ENCODE measurements at places on chromosomes 1 and 21.

- no peak for DNase-seq
Observed at GRCh38 chr1:232456714-232457113, 173.2 kb downstream of the SIPA1L2 start.

DNA sequence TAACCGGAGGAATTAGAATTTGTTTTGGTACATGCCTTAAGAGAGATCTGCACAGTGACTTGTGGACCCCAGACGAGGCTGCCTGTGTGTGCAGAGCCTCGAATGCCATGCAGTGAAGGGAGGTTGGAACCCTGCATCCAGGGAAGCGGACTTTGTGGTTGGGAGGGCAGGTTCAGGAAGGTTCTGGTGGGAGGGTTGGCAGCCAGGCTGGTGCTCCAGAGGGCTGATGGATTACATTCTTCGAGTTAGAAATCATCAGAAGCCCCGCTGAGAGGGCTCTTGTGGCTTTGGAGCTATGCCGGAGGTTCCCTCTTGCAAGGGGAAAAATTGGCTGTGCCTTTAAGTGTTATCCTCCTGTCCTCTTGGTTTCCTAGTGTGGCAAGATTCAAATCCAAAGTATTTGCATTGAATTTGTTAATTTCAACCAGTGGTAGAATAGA, 21.1 kb downstream of the ROR1 start:
- no peak for DNase-seq

DNA sequence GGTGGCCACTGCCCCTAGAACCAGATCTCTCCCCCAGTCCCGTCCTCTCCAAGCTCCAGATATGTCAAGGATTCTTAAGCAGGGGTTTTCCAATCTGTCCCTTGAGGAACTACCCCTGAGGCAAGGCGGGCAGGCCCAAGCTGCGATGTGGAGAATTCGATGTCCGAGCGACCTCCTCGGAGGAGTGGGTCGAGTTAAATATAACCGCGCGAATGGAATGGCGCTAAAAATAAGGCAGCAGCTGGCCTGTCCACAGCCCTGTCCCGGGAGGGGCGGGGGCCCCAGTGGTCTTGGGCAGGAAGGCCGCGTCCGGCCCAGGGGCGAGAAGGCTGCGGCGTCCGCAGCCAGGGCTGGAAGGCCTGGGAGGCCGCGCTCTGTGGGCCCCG, 5.8 kb upstream of the FOXD3 start:
- DNase-seq = no peak

DNA sequence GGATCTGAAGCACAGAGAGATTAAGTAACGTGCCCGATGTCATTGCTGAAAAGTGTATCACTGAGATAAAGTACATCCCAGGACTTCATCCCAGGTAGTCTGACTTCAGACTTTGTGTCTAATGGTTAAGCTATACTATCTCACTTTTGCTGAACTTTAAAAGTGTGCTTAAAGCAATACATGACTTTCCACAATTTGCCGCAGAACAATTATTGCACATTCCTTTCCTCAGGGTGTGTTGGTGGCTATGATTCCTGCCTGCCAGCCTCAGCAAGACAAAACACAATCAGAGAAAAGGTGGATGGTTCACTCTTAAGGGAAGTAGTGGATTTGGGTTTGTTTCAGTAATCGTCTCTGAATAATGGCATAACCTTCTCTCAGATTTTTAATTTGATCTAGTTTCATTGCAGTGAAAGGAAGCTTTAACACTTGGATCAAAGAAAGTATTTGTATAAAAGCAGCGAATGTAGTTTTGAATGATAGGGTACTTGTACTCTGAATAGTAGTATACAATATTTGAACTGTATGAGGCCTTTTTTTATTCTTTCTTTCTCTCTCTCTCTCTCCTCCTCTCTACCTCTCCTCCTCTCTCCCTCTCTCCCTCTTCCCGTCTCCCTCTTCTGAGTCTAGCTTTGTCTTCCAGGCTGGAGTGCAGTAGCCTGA, 47.0 kb downstream of the CNST start:
- DNase-seq = no peak

- DNase-seq = no peak
Observed at GRCh38 chr1:211343607-211344006, 17.0 kb downstream of the TRAF5 start.
